ENCODE measurements at places on chromosomes 3 and 15.

DNA sequence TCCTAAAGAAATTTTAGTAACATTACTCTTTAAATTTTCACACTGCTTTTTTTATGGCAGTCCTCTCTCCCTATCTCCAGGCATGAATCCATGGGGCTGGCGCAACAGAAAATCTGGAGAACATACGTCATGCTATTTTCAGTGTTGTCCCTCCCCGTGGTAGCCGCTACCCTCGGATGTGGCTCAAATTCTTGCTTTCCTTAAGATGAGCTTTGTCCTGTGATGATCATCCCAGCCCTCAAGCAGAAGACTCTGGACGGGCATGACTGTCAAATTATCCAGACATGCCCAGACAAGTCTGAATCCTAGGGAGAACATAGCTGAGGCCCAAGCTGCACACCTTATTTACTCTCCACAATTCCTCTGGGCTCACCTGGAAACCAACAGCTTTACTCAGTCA is 49.1 kb downstream of the FMN1 start:
- no peak for DNase-seq

DNA sequence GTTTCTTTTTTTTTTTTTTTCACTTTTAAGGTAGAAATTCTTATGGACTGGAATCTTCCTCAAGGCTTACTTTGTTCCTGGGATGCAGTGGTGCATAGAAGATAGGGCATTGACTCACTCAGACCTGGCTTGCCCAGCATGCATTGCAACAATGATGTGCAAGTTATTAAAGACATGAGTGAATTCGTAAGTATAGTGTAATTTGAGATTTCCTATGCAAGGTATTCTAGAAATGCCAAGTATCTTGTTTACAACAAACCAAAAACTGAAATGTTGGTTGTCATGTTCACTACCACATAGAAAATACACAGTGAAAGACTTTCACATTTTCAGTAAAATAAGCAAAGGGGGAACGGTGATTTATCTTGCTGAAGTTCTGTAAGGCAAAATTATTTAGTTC is 56.5 kb upstream of the FNDC3B start:
- no peak for DNase-seq

DNA sequence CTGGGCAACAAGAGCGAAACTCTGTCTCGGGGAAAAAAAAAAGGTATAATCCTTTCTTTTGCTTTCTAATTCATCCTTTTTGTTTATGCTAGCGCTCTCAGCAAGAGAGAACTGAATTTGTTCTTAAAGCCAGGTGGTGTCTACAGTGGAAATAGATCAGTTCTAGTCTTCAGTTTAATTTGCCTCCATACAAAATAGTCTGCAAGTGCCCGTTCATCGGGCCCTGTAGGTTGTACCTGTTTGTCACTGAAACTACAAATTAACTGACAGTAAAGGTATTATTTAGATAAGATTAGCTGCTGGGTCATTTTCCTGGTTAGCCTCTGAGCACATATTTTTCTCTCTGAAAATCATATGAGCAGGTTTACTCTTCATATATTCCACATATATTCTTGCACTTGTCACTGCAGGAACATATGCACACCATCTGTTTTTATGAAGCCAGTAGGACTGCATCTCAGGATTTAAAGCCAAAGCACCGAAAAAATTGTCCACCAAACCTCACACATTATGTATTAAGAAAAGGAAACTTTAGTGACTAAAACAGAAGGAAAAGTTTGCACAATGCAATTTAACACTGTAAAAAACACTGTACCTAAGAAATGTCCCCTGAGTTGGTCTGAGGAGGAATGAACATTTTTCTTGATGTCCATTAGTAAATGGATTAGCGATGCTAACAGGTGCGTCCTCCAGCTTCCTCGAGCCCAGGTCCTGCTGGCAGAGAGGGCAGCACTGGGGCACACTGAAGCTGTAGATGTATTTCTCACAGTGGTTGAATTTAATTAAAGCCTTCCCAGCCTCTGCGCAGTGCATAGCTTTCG is 437 bp downstream of the MKRN2OS start:
- DNase-seq: no peak

GRCh38 chr3:197505796-197506548 is 49.8 kb downstream of the BDH1 start:
- DNase-seq: no peak

DNA sequence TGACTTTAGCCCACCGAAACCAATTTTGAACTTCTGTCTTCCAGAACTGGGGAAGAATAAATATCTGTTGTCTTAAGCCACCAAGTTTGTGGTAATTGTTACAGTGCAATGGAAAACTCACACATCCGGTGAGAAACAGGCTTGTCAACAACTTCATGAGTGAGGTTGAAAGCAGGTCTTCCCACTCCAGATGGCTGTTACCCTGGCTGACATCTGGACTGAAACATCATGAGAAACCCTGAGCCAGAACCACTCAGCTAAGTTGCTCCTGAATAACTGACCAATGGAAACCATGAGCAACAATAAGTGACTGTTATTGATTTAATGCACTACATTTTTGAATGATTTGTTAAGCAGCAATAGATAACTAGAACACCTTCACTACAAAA is 10.3 kb downstream of the ACSBG1 start:
- DNase-seq: no peak

DNA sequence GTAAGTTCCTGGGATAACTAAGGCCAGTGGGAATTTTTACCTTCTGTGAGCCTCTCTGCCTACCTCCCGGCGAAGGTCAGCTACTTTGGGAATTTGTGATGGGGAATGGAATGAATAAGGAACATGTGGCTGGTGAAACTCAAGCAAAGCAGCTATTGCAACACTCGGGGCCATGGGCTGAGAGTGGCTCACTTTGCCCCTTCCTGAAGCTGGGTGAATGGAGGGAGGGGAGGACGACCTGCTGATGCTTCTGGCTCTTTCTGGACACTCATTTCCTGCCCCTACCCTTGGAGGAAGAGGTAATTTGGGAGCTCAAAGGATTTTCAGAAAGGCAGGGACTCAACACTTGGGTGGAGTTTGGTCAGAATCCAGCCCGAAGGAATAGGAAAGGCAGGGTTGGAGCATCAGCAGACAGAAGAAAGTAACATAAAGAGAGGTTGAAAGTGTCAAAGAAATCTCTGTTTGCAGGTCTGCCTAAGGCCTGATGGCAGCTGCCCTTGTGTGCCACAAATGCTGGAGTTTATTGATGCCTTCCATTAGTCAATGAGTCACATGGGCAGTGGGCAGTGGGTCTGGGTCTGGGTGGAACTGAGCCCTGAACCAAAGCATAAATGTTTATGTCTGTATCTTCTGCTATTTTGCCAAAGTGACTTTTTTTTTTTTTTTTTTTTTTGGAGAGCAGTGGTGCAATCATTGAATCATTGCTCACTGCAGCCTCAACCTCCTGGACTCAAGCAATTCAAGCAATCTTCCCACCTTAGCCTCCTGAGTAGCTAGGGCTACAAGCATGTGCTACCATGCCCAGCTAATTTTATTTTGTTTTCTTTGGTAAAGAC is 12.4 kb downstream of the LAMP3 start:
- no peak for DNase-seq

- no peak for DNase-seq
These were observed 648.7 kb upstream of the DPPA4 start for GRCh38 chr3:109985943-109986555.

- no peak for DNase-seq
These were observed 1.5 kb downstream of the PLA2G4F start for GRCh38 chr15:42154956-42155355.

DNA sequence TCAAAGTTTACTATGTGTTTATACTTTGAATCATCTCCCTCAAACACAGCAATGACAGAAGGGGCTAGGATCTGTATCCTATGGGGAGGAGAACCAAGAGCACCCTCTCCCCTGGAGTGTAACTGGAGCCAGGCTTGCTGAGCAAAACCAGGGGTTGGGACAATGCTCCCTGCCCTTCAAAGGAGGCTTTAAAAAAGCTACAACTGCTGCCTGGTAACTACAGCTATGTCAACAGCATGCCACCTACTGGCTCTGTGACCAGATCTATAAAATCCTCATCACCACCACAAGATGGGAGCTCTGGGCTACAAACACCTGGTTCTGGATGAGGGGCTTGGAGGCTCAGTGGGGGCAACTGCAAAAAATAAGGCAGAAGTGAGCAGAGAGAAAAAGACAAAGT is 61.9 kb downstream of the ANO10 start:
- DNase-seq: no peak

DNA sequence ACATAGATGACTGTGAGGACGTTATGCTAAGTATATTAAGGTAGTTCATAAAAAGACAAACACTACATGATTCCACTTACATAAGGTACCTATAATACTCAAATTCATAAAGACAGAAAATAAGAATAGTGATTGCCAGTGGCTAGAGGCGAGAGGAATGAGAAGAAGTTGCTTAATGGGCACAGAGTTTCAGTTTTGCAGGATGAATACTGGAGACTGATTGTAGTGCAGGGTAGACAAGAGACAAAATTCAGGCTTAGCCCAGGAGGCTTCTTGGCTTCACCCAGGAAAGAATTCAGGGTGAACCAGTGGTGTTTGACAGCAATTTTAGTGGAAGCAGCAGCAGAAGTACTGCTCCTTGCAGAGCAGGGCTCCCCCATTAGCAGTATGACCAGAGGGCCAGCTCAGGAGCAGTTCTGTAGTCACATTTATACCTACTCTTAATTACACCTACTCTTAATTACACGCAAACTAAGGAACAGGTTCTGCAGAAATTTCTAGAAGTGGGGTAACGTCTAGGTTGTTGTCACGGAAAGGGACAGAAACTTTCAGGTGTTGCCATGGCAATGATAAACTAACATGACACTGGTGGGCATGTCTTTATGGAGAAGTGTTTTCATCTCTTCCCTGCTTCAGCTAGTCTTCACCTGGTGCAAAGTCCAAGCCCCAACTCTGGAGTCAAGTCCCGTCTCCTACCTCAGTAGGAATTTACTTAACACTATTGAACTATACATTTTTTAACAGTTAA is 55.2 kb downstream of the TBL1XR1 start:
- no peak for DNase-seq

DNA sequence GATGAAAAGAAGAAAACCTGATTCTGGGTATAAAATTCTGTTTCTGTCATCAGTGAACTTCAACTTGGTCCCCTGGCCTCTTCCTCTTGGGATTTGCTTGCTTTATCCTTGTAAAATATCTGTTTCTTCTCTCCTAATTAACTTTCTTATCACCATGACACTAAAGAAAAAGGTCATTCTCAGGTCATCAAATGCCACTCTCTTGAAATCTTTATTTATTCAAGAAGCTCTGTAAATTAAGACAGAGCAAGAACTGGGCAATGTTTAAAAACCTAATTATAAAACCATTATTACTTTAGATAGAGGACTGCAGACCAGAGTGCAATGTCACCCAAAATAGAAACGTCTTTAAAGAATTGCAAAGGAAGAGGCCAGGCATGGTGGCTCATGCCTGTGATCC is 6.0 kb upstream of the LIPC start:
- DNase-seq: no peak
